ENCODE measurements at places on chromosomes 5 and 9.
A peak's percentile ranks its signal among the peaks of the same experiment; 100 is the strongest.

DNA sequence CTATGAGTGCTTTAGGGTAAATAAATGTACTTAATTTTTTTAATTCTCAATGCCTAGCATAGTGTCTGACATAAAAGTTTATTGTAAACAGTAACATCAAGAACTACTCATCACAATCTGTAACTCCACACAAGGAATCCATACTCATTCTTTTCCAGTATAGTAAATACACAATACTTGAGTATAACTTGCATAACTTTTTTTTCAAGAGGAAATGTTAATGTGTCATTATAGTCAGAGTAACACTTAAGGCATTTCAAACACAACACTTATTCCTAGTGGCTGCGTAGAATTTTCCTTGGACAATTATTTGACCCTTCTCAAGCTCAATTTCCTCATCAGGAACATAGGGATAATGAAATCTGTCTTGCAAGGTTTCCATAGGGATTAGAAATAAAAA, 584.3 kb downstream of the CAAP1 start:
- no peak for DNase-seq

GRCh38 chr5:135466178-135467050, 14.3 kb upstream of the TIFAB start:
- DNase-seq, result peak; percentile 27

DNA sequence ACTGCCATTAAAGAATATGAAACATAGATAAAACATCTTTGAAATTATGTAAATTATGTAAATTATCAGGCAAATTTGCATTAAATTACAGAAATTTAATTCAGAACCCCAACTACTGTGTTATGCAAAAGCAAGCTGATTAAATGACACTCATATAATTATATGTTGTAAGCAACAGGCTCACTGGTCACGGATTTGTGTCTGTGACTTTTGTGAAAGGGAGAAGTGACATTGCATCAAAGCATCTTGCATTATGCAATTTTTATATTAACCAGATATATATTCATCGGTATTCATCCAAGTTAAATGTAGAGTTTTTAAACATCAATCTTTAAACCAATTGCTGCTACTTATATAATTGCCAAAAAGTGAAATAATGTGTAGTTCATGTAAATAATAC, 13.0 kb upstream of the GLIPR2 start:
- no peak for DNase-seq

DNA sequence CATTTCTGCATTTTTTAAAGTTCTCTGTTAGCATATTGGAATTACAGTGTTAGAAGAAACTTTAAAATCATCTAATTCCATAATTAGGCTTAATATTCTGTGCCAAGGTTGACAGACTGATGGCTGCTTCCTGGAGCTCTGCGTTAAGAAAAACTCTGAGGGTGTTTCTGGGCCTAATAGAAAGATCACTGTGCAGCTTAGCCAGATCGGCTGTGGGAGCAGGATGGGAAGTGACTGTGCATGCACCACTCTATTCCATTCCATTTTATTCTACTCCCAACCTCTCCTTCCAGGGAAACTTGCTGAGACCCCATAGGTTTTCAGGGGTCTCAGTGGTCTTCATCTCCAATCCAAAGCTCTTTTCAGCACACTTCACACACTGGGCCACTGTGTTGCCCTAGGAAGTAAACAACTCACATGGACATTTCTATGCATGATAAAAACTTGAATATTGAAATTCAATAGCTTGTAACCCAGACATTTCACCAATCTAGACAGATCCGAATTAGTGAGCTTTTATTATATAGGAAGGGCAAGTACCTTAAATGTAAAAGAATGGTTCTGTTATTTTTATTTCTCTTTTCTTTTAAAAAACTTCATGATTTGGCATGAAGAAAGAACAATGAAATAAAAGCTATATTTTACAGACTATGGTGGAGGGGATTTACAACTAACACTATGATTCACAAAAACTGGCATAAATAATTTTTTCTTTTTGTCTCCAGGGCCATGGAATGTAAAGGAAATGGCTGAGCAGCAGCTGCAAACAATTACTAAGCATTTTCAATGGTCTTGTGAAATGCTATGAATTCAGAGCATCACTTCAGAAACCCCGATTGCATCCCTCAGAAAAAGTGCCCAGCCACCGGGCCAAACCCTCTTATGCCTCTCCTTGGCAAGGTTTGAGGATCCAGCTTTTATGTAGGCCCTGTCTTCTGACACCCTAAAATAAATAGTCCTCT, 51.4 kb upstream of the DAB2 start:
- no peak for DNase-seq

DNA sequence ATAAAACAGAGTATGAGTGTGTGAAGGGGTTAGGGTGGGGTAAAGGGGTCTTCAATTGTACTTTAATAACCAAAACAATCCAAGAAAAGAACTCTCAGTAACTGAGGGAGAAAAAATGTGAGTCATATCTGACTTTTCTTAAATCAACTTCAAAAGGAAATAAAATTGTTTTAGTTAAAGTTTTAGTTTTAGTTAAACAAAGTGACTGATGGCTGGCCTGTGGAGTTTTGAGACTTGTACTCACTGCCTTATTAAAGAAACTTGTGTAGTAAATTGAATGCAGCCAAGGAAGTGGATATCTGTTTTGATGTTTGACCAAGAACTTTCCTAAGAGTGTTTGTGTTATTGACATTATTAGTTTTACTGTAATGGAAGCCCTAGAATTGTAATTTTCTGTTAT, 2032.6 kb downstream of the MAT2B start:
- no peak for DNase-seq

DNA sequence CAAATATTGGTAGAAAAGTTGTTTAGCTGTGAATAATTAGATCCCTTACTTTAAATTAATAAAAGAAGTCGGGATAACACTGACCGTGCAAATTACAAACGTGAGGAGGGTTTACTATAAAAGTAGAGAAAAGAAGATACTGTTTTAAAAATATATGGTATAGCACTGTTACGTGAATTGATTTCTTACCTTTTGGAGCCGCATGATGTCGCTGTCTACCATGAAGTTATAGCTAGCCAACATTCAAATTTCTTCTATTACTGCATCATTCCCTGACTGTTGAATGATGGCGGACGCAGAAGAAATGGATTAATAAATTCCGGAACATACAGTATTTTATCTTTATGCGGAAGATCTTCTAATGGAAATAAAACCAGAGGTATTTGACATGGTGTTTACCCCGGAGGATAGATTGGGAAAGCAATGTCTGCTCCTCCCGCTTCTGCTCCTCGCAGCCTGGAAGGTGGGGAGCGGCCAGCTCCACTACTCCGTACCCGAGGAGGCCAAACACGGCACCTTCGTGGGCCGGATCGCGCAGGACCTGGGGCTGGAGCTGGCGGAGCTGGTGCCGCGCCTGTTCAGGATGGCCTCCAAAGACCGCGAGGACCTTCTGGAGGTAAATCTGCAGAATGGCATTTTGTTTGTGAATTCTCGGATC, at the start of gene PCDHA6:
Gene PCDHA6, plus strand, starts transcription at position 257 of the 658 bp plus-strand sequence. Its CDS starts 132 bp downstream, at position 389.
- DNase-seq, result no peak

- DNase-seq, result no peak
Observed at GRCh38 chr9:87442451-87442850, 55.2 kb upstream of the DAPK1 start.

DNA sequence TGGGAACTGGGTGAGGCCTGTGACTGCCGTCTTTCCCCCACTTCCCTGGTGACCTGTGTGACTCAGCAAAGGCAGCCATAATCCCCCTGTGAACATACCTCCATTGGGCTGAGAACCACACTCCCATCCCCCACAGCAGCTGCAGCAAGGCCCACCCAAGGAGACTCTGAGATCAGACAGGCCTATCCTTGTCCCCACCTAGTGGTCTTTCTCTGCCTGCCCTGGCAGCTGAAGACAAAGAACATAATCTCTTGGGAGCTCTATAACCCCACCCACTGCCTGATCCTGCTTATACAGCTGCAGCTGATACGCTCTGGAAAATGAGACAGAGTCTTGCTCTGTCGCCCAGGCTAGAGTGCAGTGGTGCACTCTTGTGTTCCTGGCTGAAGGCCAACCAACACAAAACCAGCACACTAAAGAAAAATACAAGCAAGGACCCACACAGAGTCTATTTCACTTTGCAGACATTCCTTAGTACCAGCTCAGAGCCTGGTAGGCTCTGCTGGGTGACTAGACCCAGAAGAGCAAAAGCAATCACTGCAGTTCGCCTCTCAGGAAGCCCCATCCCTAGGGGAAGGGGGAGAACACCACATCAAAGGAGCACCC, 106.7 kb downstream of the MCTP1 start:
- no peak for DNase-seq

DNA sequence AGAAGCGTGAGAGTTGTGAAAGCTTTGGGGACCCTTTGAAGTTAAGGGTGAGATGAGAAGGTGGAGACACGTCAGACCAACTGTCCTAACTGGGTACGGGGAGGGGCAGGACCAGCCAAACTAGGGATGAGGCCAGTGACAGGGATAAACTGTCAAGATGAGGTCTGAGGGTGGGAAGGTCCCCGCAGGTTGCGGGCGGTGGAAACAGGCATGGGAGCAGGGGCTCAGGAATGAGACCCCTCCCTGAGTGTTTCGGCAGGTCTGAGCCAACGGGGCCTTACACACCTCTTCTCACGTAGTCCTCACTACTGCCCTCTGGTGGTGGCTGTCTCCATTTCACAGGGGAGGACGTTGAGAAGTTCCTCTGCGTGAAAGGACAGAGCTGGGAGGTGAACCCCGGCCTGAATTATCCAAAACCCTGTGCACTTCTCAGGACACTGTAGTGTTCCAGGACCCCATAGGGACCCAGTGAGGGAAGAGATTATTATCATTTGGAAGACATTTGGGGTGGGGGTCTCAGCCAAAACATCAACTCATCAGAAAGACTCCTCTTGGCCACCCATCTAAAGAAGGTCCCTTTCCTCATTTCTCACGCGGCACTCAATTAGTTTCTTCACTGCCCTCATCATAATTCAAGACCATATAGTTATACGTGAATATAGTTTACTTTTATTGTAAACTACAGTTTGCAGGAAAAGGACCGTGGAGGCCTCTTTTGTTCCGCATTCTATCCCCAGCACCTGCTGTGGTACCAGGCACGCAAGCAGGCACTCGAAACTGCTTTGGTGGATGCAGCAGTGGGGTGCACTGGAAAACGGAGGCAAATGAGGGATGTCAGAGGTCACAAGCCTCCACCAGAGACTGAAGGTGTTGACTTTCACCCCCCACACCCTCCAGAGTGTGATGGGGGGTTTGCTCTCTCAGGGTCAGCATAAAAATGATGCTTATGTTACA, 21.7 kb upstream of the NANS start:
- peak; percentile 63 for DNase-seq

DNA sequence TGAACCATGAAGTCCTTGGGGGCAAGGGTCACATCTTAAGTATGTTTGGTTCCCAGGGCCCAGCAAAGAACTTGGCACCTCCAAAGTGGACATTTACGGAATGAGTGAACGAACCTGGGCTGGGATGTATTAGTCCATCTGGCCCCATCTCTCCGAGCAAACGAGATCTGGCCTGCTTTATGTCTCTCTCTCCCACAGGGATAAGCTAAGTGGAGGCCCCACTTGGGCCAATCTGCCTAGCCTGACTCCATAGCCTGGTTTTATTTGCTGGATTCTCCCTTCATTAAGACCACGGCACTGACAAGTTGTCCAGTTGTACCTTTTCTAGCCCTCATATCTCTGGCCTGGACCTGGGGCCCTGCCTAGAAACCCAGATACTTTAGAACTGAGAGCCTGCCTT, 2.1 kb downstream of the TTLL11 start:
- no peak for DNase-seq

DNA sequence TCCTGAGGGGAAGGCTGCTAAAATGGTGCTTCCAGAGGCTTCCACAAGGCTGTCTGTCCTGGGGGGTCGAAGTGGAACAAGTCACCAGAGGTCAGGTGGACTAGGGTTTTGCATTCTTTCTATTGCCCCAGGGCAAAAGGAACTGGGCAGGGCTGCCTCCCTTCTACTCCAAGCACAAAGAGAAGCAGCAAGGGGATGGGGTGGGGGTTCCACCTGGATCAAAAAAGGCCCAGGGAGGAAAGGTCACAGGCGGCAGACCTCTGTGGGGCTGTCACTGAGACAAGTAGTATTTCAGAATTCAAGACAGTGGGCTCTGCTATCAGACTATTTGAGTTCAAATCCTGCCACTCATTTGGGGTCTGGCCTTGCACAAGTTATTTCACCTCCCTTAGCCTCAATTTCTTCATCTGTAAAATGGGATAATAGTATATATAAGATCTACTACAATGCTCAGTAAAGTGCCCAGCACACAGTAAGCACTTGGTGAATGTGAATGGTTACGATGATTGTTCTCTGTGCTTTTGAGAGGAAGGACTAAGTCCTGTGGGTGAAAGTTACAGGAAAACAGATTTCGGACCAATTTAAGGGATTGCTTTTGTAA, 1.9 kb upstream of the ARSI start:
- no peak for DNase-seq

GRCh38 chr9:99353408-99353807, 131.3 kb downstream of the SEC61B start:
- DNase-seq, result no peak

DNA sequence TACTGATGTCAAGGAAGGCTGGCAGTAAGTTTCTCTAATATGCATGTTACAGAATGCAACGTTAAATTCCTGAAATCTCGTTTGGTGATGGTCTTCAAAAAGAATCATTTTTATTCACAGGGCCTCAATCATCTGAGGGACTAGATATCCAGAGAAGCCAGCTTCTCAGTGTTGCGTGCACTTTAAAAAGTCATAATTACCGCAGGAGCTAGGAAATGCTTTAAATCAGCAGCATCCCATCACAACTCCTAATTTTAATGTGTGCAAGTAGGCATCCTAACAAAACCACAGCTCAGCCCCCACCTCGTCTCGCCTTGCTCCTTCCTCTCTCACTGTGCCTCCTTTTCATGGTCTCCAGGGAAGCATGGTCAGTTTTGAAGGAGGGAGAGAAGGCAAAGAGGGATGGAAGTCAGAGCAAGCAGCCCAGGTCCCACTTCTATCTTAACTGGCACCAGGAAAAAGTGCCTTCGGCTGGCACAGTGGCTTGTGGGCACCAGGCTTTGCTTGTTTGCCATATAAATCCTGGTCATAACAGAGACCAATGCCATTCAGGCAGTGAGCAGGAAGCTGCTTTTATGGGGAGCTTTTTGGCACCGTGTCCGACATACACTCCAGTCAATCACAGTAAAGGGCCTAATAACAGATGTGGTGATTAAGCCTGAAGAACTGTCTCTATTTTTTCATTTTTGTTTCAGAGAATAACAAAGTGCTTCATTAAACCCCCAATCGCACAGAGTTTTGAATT, 21.4 kb downstream of the MEGF10 start:
- no peak for DNase-seq

DNA sequence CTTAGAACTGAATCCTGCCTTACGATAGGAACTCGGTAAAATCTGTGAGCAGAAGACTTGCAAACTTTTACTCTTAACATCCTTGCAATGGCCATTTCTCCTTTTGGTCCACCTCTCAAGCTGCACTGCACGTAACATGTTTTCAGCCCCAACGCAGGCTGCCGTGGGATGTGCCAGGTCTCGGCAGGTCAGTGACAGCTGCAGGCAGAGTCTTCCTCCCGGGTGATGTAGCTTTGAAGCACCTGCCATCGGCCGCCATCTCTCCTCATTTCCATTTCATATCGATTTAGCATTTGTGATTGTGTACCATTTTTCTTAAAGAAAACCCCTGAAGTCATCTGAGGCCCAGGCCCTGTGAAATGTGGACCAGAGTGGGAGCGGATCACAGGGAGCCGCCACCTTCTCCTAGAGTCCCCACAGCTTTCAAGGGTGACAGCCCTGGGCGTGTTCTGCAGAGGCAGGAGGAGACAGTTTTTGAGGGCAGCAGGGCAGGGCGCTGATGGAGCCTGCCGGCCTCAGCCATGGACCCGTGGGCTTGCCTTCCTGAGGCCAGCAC, 25.8 kb upstream of the LPCAT1 start:
- DNase-seq, result no peak

GRCh38 chr5:126615286-126615685, 14.5 kb downstream of the PHAX start:
- no peak for DNase-seq

GRCh38 chr9:15187589-15187988, 119.4 kb downstream of the TTC39B start:
- DNase-seq, result no peak
